ENCODE measurements at places on chromosomes 12 and 14.

DNA sequence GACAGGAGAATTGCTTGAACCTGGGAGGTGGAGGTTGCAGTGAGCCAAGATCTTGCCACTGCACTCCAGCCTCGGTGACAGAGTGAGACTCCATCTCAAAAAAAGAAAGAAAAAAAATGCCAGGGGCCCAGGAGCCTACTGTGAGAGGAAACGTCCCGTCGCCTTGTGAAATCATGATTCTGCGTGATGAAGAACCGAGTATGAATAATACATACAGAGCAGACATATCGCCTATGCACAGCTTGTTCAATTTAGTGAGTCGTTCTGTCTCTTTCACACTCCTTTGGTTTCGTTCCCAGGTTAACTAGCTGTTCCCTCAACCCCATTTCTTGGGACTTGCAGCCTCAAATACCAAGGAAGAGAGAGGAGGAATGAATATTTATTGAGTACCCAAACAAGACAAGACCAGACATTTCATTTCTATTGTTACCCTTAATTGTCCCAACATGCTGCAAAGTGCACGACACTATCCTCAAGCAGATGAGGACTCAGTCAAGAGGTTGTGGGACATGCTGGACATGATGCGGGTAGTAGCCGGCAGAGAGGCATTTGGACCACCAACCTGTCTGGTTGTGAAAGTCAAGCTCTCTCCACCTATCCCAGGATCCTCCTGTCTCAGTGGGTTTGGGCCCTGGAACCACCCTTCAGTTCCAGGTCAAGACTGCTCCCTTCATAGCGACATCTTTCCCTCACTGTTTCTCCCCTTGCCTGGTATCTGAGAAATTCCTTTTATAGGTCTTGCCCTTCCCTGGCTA, 8.6 kb upstream of the CD27 start:
- DNase-seq: peak; percentile 12

GRCh38 chr14:59439256-59439965, 25.8 kb downstream of the GPR135 start:
- peak; percentile 60 for DNase-seq

GRCh38 chr14:22383515-22384166, 205.4 kb downstream of the DAD1 start:
- DNase-seq: no peak

- DNase-seq: no peak
Measured at GRCh38 chr12:20270557-20270956, 97.8 kb upstream of the PDE3A start.

GRCh38 chr12:72272731-72273498, 745 bp downstream of the TRHDE start:
- no peak for DNase-seq

- no peak for DNase-seq
Measured at GRCh38 chr12:54684636-54685630, 36.8 kb upstream of the DCD start.

DNA sequence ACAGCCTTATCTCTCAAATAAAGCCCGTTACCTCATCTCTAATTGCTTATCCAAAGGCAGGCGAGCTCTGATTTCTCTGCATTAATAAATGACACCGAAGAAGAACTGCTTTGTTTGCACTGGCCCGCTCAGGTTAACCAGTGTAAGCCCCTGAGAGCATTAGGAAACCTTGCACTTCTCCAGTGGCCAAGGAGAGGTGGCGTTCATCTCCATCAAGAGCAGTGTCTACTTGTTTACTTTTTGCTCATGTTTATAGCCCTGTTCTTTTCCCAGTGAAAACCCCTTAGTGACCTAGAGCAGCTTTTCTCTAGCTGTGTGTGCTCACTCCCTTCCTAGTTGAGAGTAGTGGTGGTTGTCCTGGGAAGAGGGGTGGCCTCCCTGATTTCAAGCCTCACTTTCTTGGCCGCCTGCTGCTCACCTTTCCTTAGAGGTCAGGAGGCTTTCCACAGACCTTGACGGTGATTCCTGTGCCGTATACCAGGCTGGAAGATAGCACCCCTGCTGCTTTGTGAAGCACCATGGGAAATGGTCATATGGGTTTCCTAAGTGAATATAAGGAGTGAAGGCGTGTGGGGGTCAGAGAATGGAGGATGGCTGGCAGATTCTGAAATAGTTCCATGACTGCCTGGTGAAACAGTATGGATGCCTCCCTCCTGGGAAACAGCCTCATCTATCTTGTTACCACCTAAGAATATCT, 16.6 kb downstream of the FBXW8 start:
- no peak for DNase-seq

DNA sequence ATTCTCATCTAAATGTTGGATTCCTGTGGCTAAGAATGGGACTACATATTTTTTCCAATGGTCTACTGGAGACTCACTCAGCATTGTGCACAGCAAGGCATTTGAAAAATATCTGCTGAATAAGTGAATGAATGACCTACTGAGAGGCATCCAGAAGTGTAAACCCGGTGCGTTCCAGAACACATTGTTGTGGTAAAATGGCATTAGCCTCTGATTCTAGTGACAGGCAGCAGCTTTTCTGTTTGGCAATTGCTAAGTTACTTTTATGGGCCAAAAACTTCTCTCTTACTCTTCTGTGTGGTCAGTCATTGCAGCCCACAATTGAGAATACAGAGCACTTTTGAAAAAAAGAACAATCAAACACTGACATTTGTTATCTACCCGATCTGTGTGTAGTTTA, 36.5 kb downstream of the WIF1 start:
- DNase-seq: no peak

DNA sequence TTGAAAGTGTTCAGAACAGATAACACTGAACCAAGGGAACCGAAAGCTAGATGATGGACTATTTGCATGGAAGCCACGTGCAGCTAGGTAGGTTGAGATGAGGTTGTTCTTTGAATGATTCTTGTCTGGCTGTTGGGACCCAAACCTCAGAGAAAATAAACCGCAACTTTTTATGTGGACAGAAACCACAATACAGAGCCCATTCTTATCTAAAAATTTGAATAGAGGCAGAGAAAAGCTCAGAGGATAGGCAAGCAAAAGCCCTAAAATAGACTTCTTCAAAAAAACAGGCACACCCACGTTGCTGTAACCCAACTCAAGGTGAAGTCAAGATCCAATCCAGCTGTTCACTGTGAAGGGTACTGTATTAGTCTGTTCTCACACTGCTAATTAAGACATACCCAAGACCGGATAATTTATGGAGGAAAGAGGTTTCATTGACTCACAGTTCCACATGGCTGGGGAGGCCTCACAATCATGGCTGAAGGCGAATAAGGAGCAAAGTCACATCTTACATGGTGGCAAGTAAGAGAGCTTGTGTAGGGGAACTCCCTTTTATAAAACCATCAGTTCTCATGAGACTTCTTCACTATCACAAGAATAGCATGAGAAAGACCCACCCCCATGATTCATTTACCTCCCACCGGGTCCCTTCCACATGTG, 353.8 kb downstream of the AACS start:
- DNase-seq: no peak

- no peak for DNase-seq
Measured at GRCh38 chr14:89384023-89384422, 33.0 kb downstream of the FOXN3 start.

GRCh38 chr12:52521568-52522266, 1.5 kb upstream of the KRT5 start:
- DNase-seq: peak; percentile 24

DNA sequence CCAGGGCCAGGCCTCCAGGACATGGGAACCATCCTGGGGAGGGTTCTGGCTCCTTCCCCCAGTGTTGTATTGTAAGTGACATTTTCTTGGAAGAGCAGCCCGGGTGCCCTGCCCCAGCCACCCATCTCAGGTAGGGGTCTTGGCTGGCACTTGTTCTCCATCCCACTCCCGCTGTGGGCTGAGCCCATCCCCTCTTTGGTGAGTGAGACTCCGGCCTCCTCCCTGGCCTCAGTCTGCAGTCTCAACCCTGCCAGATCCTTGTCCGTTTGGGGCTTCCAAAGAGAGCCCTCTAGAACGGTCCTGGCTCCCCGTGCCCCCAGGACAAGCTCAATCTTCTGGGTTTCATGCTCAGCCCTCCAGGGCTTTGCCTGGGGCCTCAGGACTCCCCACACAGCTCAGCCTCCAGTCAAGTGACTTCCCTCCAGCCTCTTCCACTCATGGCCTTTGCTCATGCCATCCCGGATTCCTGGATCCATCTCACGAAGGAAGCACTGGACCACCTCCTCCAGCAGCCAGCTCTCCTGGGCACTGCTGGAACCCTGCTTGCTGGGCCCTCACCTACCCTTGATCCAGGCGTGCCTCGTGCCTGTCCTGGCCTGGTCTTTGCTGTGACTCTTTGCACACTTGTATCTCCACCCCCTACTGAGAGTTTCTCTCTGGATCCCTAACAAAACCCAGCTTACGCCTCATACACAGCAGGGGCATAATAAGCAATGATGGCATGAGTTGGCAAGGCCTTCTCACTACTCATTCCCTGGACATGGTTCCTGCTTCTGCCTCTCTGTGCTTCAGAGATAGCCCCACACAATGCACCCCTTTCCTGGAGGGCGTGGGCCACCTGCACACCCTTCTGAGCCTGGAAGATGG, 297.4 kb upstream of the RTL1 start:
- DNase-seq: no peak

DNA sequence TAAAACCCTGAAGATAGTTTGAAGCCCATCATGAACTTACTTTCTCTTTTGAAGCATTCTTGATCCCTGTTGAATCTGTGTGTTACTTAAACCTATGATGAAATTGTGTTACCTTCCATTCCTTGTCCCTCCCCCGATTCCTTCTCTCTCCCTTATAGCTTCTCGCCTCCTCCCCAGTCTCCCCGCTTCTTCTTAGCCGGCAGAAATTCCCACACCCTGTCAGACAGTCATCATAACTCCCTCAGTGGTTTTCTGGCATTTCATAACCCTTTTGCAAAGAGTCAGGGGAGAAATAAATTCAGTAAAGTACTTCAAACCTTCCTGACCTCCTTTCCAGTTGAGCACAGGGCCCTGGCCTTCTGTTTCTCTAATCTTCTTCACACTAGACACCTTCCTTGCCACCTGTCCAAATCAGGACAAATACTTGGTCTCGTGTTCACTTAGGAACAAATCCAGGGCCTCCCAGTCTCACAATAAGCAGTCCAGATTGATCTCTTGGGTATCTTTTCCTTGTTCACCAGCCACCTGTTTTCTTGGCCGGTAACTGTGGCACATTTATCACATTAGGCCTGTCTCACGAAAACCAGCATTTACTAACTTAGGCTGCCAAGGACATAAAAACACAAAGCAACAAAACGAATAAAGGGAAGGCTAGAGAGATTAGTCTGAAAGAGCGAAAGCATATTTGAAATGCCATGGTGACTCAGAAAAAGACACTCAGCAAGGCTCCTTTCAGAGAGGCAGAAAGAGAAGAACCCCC, 355.9 kb downstream of the TMTC2 start:
- peak; percentile 50 for DNase-seq

DNA sequence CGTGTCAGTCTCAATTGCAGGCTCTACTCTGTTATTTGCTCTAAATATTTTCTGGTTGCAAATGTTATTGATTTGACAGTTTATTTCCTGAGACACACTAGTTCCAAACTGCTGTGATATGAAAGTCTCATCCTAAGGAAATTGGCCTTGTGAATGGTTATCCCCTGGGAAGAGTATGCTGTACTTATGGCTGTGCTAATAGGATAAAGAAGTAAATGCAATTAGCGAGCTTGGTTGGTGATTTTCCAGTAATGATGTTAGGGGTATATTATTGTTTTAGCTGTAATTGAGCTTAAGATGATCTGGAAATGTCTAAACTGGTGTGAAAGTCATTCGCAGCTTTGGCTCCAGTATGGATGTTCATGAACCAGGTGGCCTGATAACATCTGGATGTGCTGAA, 197.9 kb downstream of the SUDS3 start:
- DNase-seq: no peak

DNA sequence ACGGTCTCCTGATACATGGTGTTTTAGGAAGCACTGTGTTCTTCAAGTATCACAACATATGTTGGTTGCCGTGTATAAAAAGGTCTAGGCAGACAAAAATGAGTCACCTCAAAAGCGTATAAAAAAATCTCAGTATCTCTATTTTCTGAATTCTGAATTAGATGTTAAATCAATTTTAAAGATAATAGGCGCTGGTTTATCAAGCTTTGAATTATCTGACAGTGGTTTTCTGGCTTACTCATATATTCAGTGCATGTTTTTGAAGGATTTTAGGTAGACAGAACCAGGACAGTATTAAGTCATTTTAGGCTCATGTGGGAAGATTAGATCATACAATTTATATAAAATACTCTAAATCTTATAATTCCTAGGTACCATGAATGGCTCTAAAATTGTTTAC, 110.8 kb downstream of the TMTC2 start:
- DNase-seq: no peak

GRCh38 chr12:120817559-120818330, 86.4 kb downstream of the SPPL3 start:
- no peak for DNase-seq

- peak; percentile 90 for DNase-seq
Measured at GRCh38 chr12:122449317-122449716, 26.8 kb upstream of the CLIP1 start.

DNA sequence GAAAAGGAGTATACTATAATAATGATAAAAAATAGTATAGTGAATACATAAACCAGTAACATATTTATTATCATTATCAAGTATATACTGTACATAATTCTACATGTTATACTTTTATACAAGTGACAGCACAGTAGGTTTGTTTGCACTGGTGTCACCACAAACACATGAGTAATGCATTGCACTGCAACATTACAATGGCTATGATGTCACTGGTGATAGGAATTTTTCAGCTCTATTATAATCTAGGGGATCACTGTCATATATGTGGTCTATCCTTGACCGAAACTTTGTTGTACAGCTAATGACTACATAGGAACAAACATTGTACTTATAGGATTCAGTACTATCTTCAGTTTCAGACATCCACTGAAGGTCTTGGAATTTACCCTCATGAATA, 165.8 kb upstream of the SYT1 start:
- DNase-seq: peak; percentile 44

GRCh38 chr12:90473831-90474230, 481.1 kb downstream of the CCER1 start:
- peak; percentile 3 for DNase-seq

- DNase-seq: no peak
Measured at GRCh38 chr12:111327474-111327873, 41.4 kb downstream of the PHETA1 start.

DNA sequence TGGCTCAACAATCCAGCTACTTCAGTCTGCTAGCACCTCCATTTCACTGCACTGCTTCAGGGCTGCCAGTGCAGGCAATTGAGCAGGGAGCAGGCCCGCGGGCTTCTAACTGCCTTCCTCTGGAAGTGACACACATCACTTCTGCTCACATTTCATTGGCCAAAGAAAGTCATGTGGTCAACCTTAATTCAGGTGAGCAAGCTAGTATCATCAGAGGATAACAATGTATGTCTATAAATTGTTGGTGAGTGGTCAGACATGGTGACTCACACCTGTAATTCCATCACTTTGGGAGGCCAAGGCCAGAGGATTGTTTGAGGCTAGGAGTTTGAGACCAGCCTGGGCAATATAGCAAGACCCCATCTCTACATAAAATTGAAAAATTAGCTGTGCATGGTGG, 22.3 kb upstream of the CHGA start:
- no peak for DNase-seq
